Stimulated activated CD4-positive, alpha-beta T cell treated with anti-CD3 and anti-CD28 coated beads, Interleukin-4, amount 100 ng/mL, for 4 hours (primary cell): ENCODE measurements at places on chromosomes 11 and 22.

- DNase-seq, result no peak
Measured at GRCh38 chr22:32476281-32477195, 1.9 kb downstream of the FBXO7 start.

DNA sequence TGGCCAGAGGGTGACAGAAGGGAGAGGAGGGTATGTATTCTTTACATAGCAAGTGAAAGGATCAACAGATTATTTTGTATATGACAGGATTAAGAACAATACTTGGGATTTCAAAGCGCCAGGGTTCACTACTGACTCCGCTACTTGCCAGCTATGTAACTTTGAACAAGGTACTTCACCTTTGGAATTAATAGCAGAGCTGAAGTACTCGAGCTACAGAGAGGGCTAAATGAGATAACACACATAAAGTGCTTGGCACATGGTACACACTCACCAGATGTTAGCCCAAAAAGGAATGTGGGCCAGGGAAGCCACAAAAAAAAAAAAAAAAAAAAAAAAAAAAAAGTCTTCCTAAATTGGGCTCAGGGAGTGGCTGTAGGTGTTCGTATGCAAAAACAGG lies 408.4 kb downstream of the BUD13 start:
- DNase-seq, result no peak

DNA sequence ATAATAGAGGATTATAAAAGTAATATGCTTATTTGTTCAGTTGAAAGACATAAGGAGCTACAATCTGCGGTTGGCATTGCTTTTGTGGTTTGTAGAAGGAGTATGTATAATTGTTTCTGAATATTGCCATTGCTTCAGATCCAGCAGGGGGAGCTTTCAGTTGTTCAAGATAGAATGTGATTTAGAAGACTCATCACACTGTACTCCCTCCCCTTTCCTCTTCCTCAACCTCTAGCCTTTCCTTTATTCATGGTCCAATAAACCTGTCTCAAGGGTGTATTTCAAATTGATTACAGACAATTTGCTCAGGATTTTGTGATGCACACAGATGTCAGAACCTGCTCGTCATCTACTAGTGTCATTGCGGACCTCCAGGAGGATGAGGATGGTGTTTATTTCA lies 9.8 kb downstream of the PRMT3 start:
- DNase-seq, result no peak

DNA sequence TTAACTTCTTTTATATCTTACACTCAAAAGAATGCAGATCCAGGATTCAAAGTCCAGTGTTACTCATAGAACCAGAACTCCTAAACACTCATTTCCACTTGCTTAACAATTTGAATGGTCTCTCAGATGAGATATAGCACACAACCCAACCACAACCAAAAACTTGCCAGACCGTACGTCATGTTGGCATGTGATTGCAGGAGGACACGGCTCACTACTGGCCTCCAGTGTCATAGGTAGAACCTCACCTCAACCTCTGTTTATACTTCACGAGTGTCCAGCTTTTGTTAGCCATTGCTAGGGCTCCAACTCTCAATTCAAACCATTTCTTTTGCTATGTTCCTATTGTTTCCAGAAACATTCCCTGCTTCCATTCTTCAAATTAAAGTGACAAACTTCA lies 58.5 kb upstream of the PDGFD start:
- DNase-seq, result no peak

- no peak for DNase-seq
Measured at GRCh38 chr11:5042091-5042490, 4.2 kb upstream of the OR52J3 start.
